ENCODE measurements at places on chromosomes 4 and X.

DNA sequence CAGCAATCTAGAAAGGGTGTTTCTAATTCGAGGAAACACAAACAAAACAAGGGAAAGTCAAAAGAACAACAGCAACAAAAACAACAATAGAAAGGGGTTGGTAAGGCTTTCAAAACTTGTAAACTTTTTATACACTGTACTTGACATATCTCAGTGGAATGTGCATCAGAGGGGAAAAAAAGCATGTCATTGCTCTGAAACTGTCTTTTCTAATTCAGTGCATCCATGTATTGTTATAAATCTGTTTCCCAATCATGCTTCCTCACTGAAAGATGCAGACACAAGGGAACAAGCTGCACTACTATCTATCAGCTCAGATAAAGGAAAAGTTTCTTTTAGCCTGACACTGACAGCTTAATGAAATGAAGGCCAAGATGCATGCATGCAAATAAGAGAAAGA lies 44.2 kb upstream of the PCDH18 start:
- DNase-seq, result no peak

- DNase-seq, result no peak
Observed at GRCh38 chr4:85491527-85491926, 16.6 kb downstream of the ARHGAP24 start.

GRCh38 chrX:101442085-101442484 lies 34.1 kb downstream of the HNRNPH2 start:
- DNase-seq, result no peak

- no peak for DNase-seq
Observed at GRCh38 chr4:8772499-8773123, 99.0 kb downstream of the HMX1 start.

DNA sequence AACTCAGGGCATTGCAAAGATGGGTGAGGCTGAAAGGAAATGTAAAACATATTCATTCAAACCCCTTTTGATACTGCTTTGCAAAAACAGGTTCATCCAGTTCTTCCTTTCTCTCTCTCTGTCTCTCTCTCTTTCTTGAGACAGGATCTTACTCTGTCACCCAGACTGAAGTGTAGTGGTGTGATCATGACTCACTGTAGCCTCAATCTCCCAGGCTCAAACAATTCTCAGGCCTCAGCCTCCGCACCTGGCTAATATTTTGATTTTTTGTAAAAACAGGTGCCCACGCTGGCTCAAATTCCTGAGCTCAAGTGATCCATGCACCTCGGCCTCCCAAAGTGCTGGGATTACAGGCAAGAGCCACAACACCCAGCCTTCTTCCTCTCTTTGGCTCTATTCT lies 15.6 kb upstream of the DCHS2 start:
- no peak for DNase-seq

DNA sequence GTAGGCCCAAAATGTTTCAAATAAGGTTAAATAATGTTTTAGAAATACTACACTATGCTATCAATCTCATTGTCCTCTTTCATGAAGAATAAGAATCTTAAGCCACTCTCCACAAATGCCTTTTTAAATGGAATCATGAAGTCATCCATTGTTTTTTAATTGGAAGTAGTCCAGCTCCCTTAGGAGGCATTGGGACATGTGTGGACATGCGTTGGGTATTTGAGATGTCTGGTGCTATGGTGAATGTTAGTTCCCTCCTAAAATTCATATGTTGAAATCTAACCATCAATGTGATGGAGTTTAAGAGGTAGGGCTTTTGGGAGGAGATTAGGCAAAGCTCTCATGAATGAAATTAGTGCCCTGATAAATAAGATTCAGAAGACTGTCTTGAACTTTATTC lies 289.0 kb downstream of the C4orf33 start:
- no peak for DNase-seq

GRCh38 chr4:112423591-112423990 lies 92.4 kb downstream of the NEUROG2 start:
- DNase-seq, result no peak

GRCh38 chrX:1593286-1594271 lies 2.2 kb downstream of the AKAP17A start:
- DNase-seq, result no peak

GRCh38 chrX:140057001-140057411 lies 91.7 kb upstream of the CXorf66 start:
- DNase-seq, result peak; percentile 15

DNA sequence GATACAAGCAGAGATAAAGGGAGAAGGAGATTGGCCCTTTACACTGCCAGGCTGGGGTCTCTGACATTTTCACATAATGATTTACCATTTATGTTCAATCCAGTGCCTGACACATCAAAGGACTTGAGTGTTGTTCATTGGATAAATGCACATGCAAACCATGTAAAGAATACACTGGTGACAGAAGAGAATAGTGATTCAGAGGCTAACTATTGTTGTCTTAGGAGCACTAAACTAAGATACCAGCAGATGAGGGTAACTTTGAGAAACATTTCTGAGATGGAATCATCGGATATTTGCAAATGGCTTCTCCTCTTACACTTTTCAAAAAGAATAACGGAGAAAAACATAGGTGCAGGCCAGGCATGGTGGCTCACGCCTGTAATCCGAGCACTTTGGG lies 67.3 kb upstream of the HHIP start:
- no peak for DNase-seq

DNA sequence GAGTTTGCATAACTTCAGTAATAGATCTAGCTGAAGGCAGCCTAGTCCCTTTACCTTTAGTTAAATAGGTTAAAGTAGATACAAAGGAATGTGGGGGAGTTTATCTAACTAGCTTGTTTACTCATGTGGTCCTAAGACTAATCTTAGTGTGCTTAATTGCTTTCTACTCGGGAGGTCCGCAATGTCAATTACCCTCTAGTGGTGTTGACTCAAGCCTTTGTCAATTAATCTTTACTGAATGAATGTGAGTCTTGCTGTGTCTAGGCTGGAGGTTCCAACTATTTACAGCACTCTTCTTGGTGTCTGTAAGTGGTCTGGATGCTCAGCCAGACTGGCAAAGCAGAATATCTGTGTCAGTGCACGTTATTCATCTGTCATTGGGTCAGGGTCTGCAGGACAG lies 17.9 kb upstream of the YTHDC1 start:
- no peak for DNase-seq

DNA sequence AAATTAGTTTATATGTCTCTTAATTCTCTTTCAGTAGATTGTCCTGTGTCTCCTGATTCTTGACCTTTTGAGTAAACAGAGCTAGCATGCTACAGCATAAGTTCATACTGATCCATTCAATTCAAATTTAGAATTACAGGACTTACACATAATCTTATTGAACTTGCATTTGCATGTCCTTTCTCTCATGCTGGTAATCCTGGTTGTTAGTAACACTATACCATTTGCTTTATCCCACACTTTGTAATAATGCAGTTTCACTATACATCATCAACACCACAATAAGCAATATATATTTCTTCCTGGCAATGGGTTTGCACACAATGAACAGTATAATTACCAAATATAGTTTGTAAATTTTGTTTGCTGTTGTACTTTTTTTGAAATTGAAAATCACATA lies 937.2 kb upstream of the GRID2 start:
- DNase-seq, result no peak

DNA sequence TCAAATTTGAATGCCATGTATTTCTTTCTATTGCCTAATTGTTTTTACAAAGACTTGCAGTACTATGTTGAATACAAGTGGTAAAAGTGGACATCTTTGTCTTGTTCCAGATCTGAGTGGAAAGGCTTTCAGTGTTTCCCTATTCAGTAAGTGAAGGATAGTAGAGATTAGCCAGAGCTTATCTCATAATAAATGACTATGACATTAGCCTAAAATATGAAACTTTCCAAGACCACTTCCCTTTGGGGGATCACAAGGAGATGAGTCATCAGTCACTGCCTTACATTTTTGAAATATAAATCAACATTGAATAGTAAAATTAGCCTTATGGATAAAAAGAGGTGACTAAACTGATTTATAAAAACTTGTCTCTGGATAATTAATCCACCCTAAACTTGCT lies 554.1 kb upstream of the MAGEB2 start:
- DNase-seq, result no peak

DNA sequence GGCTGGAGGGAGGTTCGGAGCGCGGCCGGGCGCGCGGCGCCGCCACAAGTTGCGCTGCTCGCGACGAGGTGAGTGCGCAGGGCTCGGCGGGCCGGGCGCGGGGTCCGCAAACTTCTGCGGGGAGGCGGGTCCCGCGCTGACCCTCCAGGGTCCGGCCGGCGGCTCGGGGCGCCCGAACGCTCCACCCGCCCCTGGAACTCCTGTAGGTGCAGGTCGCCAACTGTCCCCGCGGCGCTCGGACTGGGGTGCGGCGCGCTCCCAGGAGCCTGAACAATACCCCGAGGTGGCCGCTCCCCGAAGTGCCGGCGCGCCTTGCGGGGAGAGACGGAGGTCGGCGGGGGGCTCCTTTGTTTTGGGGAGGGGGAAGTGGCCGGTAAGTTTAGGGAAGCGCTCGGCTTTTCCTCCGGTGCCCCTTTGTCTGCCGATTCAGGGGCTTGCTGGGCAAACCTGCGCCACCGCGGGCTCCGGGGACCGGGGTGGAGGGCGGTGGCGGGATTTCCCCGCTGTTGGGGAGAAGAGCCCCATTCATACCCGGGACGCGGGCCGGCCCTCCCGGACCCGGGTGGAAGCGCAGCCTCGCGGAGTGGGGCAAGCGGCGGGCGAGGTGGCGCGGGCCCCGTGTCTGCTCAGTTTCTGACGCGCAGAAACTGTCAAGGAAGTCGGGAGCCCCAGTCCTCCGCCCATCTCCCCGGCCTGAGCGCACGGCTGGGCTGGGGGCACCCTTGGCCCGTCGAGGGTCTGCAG lies 694 bp downstream of the TBL1X start:
- DNase-seq, result no peak

- no peak for DNase-seq
Observed at GRCh38 chr4:164357957-164358356, 396.0 kb upstream of the SMIM31 start.

- no peak for DNase-seq
Observed at GRCh38 chrX:38991656-38992440, 190.6 kb downstream of the MID1IP1 start.

- no peak for DNase-seq
Observed at GRCh38 chr4:145285928-145286327, 105.5 kb upstream of the OTUD4 start.

- DNase-seq, result no peak
Observed at GRCh38 chr4:8906668-8906970, 35.0 kb upstream of the HMX1 start.

DNA sequence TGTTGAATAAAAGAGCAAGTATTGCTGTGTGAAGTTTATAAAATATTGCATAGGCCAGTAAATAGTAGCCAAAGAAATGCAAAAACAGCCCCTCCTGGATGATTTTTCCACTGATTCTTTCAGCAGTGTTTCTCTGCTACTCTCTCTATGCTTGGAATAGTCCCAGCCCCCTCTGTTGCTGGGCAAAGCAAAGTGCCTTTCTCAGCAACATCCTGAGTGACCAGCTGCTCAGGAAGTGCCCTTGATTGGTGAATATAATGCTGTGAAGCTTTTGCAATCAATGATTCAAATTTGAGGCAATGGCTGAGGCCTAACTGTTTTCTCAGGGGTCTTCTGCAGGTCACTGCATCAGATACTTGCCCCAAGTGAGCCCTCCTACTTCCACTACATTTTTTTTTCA lies 656.7 kb downstream of the ZNF674 start:
- DNase-seq, result no peak

DNA sequence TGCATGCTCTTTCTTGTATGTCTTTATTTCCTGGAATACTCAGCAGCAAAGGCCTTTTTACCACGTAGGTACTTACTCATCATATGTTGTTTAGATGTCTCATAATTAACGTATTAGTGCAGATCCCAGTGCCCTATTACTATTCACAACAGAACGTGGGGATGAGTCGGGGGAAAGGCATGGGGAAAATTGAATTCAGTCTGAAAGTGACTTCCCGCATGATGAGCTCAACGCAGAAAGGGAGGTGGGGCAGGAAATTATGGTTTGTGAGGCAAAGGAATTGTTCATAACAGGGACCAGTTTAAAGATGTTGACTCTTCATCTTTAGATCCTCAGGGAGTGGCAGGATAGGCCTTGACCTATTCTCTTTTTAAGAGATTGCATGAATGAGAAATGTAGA lies 2.0 kb upstream of the TMPRSS11D start:
- no peak for DNase-seq

DNA sequence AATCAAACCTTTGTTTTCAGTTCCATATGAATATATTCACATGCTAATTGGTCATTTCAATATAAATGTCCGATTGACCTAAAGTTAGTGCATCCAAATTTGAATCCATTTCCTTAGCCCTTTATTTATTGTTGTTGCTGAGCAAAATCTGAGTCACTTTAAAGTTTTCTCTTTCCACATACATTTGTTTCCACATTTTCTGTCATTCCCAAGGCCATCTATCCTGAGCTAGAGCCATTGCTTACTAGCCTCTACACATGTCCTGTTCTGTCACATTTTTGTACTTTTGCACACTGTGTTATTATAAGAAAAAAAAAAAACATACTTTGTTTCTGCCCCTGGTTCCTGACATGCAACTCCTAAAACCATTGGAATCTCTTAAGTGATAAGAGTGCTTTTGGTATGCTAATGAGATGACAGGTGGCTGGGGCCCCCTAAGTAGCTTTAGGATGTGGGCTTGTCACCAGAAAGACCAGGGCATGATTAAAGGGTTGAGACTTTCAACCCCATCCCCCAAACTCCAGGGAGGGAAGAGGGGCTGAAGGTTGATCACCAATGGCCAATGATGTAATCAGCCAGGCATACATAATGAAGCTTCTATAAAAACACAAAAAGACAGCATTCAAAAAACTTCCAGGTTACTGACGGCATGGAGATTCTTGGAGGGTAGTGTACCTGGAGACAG lies 353.3 kb upstream of the MAGEB16 start:
- DNase-seq, result no peak

GRCh38 chrX:70139736-70140135 lies 6.5 kb downstream of the IGBP1 start:
- DNase-seq, result no peak

GRCh38 chrX:101078716-101079598 lies at the start of gene TMEM35A:
TMEM35A (plus strand) TSS chrX:101078879; CDS start chrX:101079003, 124 bp downstream.
- no peak for DNase-seq

DNA sequence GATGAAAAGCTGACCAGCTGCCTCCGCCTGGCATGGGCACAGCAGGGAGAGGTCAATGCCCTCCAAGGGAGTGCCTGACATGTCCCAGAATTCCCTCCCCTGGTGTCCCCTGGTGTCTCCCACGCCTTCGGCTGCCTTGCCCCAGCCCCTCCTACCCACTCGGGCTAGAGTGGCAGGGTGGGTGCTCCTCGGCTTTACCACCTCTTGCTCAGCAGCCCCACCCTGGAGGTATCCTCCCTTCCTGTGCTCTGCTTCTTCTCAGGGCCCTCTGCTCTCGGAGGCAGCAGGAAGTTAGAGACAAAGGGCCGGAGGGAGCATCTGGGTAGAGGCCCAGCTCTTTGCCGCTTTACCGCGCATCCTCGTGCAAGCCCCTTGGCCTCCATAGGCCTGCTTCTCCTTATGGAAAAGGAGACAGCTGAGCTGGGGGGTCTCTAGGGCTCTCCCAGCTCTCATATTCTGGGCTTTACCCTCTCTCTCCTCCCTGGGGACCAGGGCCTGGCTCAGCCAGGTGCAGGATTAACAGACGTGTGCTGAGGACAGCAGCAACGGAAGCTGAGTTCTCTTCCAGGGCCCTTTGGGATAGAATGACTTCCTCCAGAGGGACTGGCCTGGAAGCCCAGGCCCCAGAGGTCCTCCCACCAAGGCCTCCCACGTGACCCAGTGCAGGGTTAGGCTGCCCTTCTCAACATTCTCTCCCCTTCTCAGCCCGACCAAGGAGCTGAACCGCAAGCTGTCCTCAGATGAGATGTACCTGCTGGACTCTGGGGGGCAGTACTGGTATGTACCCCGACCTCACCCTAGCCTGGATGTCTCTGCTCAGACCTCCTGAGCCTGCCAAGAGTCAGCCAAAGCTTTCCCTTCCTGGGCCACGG lies 17.2 kb downstream of the XPNPEP2 start:
- DNase-seq, result no peak
